ENCODE measurements at places on chromosomes 12 and 14.

GRCh38 chr12:118219106-118219505 is 83.2 kb downstream of the PEBP1 start:
- no peak for DNase-seq

DNA sequence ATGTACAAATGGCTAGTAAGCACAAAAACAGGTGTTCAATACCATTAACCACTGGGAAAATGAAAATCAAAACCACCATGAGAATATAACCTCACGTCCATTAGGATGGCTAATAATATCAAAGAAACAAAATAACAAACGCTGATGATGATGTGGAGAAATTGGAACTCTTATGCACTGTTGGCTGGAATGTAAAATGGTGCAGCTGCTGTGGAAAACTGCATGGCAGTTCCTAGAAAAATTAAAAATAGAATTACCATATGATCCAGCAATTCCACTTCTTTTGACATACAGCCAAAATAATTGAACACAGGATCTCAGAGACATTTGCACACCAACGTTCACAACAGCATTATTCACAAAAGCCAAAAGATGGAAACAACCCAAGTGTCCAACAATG is 51.5 kb downstream of the TMPRSS12 start:
- DNase-seq, result no peak

DNA sequence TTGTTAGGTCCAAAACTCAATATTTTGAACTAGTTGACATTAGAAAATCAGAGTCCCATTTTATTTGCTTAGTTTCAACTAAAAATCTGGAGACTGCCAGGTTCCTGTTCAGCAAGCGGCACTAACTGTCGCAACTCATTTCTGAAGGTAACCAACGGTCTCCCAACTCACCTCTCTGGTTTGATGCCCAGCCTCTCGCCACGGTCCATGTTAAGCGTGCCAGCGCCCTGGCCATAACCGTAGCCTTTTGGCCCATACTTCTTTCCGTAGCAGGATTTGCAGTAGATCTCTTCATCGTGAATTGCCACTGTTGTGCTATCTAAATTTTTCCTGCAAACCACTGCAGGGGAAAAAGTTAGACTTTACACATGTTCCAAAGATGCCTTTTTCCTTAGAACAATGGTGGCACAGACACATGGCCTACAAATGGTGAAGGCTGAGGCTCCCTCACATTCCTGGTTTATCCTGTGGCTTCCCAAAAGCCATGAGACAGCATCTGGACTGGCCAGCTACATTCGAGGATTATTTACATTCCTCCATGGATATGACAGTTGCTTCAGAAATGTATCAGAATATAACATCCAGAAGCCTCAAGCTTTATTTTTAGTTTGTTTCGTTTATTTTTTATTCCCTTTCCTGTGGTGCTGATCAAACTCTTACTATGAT is 15.7 kb downstream of the CSRP2 start:
- no peak for DNase-seq

- no peak for DNase-seq
Observed at GRCh38 chr14:90846511-90846910, 30.3 kb upstream of the TTC7B start.

- DNase-seq, result no peak
Observed at GRCh38 chr12:80491166-80491565, 47.1 kb downstream of the PTPRQ start.

DNA sequence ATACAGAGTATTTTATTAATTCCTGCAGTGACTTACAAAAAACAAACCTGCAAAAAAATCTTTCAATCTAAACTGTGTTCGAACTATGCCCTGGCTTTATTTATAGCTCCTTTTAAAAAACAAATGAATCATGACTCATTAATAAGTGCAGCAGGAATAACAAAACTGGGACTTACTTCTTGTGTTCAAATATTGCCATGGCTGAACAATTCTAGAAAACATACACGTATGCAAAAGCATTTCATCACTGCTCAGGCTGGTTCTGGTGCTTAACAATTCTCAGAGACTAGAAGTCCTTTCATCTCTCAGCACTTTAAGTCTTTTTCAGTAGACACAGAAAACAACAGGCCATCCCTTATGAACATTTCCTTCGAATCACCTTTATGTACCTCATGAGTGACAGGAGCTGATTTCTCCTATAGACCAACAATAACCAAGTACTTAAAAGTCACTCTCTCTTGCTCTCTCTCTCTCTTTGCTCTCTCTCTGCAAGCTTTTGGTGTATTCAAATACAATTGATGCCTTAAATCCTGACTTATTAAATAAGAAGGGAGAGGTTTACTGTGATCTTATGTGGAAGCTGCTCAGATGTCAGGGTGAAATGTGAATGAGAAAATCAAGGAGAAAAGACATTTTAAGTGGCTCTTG is 268.8 kb downstream of the TTC8 start:
- DNase-seq, result no peak

- DNase-seq, result peak; percentile 42
Observed at GRCh38 chr12:104458694-104459367, 2.1 kb downstream of the CHST11 start.

DNA sequence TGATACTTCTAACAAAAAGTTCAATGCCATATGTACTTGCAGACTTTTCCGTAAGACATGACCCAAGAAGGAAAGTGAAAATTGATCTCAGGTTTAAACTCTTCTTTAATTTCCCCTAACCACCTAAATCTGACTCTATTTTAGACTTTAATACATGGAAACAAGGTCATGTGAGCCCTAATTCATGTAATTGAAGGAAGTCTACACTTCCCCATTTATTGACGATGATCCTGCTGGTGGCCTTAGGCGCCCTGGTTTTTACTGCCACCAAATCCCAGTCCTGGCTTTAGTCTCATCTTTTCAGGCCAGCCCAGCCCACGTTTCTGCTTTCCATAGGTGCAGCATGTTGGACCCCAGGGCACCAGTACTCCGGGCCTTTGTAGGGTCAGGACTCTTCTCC is 157.9 kb downstream of the PELI2 start:
- no peak for DNase-seq

DNA sequence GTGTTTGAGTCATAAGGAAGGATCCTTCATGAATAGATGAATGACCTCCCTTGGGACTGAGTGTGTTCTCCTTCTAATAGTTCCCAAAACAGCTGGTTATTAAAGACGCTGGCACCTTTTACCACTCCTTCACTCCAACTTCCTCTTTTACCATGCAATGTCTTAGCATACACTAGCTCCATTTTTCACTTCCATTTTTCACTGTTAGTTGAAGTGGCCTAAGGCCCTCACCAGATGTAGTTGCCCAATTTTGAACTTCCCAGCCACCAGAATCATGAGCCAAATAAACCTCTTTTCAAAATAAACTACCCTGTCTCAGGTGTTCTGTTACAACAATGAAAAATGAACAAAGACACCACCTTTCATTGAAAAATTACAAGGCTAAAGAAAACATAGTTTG is 64.7 kb downstream of the GPR65 start:
- no peak for DNase-seq
